ENCODE measurements at places on chromosomes 12 and 14. TPM values are rescaled to one million over a fixed set of nuclear protein-coding genes. Genes with fewer than 3 reads are reported as not detected.

AACS gene
- total RNA-seq, result 22.0 TPM

SALL2 gene
- 1.2 TPM for total RNA-seq

GPRC5D gene
- not detected for total RNA-seq

GDF11 gene
- 2.8 TPM for total RNA-seq

ALX1 gene
- total RNA-seq, result not detected

CDKL1 gene
- 2.9 TPM for total RNA-seq

ESPL1 gene
- 10.0 TPM for total RNA-seq

LGR5 gene
- 1.7 TPM for total RNA-seq

SLC10A1 gene
- total RNA-seq, result not detected

GMPR2 gene
- 63.6 TPM for total RNA-seq

TSPAN8 gene
- total RNA-seq, result 15.2 TPM

SLC7A8 gene
- 1.4 TPM for total RNA-seq

TAS2R42 gene
- not detected for total RNA-seq

KRT81 gene
- total RNA-seq, result 0.96 TPM

PCED1B gene
- 1.2 TPM for total RNA-seq

IL26 gene
- under 0.01 TPM for total RNA-seq

CIROP gene
- total RNA-seq, result not detected
